Stimulated activated CD8-positive, alpha-beta memory T cell treated with anti-CD3 and anti-CD28 coated beads, Interleukin-4, amount 100 ng/mL, for 1 hour (primary cell): ENCODE measurements at places on chromosomes 13 and 19.

GRCh38 chr19:51161266-51161665 lies 19.2 kb downstream of the SIGLEC7 start:
- DNase-seq: no peak

- no peak for DNase-seq
Observed at GRCh38 chr13:39803156-39803555, 147.7 kb downstream of the COG6 start.

- no peak for DNase-seq
Observed at GRCh38 chr13:52695856-52696255, 43.2 kb downstream of the SUGT1 start.

- DNase-seq: no peak
Observed at GRCh38 chr13:39444866-39445265, 158.1 kb downstream of the LHFPL6 start.

DNA sequence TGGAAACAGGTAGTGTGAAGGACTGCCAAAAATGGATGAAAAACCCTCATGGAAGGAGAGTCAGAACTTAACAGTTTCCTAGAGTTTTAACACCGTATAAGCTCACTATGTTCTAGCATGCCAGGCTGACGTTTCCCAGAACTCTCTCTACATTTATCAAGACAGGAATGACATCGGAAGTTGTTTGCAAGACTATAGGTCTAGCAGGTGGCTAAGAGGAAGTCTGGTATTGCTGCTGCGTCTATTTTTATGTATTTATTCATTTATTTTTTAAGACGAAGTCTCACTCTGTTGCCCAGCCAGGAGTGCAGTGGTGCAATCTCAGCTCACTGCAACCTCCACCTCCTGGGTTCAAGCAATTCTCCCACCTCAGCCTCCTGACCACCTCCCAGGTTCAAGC lies 20.5 kb upstream of the ARL11 start:
- no peak for DNase-seq

- no peak for DNase-seq
Observed at GRCh38 chr19:19115954-19116353, 22.3 kb downstream of the TMEM161A start.

DNA sequence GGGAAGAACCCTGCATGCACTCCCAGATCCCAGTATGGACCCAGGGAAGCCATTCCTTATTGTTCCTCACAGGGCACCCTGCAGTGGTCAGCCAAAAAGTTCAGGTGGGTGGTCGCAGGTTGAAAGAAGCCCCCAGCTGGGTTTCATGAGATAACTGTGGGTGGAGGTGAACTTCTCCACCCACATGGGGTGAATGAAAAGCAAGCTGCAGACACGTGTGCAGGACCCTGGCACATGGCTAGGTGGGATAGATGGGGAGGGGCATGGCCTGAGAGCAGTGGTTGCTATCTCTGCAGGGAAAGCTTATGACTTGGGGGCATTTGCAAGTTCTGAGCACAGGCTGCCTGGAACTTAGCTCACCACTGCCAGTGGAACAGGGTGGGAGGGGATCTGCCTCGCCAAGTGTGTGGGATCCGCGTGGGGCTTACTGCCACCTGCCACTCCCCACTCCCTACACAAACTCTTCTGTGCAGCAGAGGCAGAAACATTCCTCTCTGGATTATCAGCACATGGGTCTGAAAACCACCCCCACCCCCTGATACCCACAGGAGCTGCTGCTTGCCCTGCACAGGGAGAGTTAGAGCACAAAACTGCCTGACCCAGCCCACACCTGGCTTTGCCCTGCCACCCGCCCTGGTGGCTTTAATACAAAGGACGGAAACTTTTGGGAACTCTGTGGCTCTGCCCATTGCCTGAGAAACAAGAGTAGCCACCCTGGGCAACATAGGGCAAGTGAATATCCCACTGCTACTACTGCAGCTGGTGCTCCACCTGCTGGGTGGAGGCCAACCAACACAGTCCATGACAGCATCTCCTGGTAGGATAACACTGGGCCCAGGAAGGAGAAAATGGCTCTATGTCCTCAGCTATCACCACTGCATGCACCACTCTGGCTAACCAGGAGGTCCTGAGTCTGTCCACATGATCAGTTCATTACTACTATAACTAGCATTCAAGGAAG lies 24.4 kb downstream of the PLA2G4C start:
- DNase-seq: no peak

DNA sequence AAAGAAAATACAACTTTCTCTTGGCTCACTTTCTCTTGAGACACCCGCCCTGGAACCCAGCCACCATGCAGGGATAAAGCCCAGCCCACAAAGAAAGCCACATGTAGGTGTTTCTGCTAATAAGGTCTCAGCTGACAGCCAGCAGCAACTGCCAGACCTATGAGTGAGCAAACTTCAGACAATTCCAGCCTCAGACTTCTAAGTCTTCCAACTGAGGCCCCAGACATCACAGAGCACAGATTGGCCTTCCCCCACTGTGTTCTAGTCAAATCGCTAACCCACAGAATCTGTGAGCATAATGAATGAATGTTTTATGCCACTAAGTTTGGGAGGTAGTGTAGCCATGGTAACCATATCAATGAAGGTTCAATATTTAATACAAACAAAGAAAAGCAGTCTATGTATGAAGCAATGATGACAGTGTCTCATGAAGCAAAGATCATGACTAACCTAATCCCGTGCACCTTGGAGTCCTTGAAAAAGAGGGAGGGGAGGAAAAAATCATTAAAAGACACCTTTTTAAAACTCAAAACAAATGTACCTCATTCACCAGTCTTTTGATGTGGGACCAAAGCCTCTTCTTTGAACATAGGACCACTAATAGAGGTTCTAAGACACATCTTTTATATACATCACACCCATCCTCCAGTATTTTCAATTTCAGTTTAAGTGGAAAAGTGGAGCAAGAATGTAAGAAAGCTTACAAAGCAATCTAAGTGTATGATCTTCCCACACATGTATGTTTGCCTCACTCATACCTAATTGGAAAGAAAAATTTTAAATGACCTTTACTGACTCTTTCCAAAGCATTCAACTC lies 6.2 kb downstream of the MRPS31 start:
- no peak for DNase-seq

DNA sequence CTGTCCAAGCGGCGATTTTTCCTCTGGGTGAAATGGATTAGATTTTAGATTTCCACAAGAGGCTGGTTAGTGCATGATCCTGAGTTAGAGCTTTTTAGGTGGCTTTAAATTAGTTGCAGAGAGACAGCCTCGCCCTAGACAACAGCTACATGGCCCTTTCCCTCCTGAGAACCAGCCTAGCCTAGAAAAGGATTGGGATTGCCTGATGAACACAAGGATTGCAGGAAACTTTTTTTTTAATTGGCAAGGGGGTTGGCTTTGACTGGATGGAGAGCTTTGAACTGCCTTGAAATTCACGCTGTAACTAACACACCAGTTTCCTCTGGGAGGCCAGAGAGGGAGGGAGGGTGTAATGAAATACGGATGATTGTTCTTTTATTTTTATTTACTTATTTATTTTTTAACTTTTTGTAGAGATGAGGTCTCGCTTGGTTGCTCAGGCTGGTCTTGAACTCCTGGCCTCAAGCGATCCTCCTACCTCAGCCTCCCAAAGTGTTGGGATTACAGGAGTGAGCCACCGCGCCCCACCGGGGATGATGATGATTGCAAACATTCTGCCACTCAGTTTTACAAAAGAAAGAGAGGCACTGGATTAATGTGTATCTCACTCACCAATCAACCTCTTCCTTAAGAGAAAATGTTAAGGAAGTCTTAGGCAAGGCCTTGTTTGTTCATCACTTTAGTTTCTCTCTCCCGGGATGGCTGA lies 1.9 kb downstream of the LDLR start:
- no peak for DNase-seq

- no peak for DNase-seq
Observed at GRCh38 chr13:67175836-67176459, 54.2 kb downstream of the PCDH9 start.

DNA sequence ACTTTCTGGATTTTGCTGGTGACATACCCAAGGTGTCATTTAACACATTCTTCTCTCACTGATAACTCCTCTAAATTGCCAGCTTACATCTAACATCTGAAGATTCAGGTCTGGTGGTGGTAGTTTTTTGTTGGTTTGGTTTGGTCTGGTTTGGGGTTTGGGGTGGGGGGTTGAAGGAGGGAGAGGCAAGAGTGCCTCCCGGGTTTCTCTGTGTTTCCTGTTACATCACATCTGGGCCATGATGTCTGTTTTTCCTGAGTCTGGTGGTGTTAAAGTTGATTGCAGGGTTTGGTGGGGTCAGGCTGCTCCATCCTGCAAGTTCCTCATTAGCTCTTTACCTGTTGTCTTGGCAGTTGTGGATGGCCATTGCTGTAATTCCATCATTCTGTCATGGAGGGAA lies 155.8 kb upstream of the UBL3 start:
- no peak for DNase-seq

- no peak for DNase-seq
Observed at GRCh38 chr19:20273376-20273775, 106.4 kb downstream of the ZNF486 start.

DNA sequence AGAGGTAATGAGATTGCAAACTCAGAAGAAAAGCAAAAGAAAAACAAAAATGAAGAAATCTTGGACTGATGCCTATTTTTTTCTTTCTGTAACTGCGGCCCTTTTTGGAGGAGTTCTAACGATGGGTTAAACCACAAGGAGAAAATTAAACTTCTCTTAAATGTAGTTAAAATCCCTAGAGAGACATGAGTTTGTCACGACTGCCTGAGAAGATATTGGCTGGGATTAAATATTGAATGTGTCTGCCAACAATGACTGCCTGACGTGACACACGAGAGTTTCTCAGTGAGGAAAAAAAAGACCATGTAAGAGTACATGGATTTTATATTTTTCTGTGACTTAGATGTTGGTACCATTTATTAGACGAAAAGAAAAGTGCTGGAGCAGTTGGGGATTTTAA lies 1013.4 kb downstream of the PCDH9 start:
- DNase-seq: no peak

- no peak for DNase-seq
Observed at GRCh38 chr13:110371550-110372465, 64.7 kb downstream of the COL4A2 start.

- no peak for DNase-seq
Observed at GRCh38 chr13:111115061-111115964, at the start of gene ARHGEF7. TSS of gene ARHGEF7 (plus strand) at chr13:111115310. CDS start at chr13:111115527, 217 bp downstream.

DNA sequence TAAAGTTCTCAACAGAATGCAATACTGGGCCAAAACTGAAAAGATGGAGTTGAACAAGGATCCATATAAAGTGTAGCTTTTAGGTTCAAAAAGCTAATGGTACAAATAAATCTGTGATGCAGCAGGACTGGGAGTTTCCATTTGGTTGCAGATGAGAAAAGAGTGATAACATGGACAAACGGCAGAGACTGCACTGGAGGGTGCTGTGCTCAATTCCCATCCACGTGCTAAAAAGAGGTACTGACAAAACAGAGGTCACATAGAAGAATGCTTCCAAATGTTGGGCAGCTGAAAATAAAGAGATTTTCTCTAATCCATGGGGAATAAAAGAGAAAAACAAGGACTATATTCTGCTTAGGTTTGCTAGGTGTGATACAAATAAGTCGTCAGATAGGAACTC lies 461.6 kb downstream of the LIG4 start:
- no peak for DNase-seq

- no peak for DNase-seq
Observed at GRCh38 chr19:37763488-37763887, 15.9 kb downstream of the ZNF573 start.

- no peak for DNase-seq
Observed at GRCh38 chr19:46283771-46284170, 13.1 kb upstream of the HIF3A start.

DNA sequence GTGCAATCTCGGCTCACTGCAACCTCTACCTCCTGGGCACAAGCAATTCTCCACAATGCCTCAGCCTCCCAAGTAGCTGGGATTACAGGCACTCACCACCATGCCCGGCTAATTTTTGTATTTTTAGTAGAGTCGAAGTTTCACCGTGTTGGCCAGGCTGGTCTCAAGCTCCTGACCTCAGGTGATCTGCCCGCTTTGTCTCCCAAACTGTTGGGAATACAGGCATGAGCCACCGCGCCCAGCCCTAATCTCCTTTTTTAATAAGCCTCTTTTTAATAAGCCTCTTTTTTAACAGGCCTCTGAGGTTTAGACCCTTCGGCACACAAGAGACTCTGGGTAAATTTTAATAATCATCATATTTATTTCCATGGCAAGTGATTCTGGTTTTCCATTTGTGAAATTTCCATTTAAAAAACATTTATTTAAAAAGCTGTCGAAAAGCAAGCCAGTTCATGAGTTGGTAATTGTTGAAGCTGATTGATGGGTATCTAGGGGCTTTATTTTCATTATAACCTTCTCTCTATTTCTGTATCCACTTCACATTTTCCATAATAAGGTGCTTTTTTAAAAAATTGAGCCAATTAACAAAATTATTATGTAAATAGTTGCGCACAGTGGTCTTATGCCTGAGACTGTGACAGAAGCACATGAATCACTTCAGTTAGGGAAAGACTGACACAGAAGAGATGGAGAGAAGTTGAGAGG lies 11.8 kb downstream of the POU2F2 start:
- DNase-seq: no peak

- no peak for DNase-seq
Observed at GRCh38 chr13:98843482-98843877, 91.0 kb upstream of the SLC15A1 start.

DNA sequence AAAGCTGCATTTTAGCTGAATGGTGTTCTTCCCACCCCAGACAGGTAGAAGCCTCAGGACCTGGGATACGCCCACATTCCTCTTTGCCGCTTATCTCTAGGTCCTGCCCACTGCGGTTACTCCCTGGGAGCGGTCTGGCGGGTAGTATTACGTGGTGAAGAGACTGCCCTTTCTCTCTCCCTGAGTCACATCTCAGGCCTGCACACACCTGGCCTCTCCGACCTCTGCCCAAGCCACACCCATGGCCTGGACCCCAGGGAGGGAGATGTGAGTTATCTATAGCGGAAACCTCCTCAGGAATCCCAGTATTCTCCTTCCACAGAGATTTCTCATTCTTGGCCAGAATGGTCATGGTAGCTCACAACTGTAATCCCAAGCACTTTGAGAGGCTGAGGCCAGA lies 17.3 kb downstream of the RHPN2 start:
- DNase-seq: no peak

- DNase-seq: no peak
Observed at GRCh38 chr13:110261166-110262081, 45.5 kb downstream of the COL4A1 start.

GRCh38 chr19:55678121-55678671 lies 3.2 kb downstream of the EPN1 start:
- no peak for DNase-seq
